CD4-positive, alpha-beta T cell treated with Interleukin-15 for 4 hours (primary cell): ENCODE measurements at places on chromosomes 4 and X.

GRCh38 chr4:1753697-1754311, 32.5 kb downstream of the TACC3 start:
- DNase-seq = no peak

- DNase-seq = no peak
Measured at GRCh38 chr4:111847296-111848008, 297.8 kb upstream of the FAM241A start.

- no peak for DNase-seq
Measured at GRCh38 chr4:17492058-17492741, 19.7 kb downstream of the QDPR start.

DNA sequence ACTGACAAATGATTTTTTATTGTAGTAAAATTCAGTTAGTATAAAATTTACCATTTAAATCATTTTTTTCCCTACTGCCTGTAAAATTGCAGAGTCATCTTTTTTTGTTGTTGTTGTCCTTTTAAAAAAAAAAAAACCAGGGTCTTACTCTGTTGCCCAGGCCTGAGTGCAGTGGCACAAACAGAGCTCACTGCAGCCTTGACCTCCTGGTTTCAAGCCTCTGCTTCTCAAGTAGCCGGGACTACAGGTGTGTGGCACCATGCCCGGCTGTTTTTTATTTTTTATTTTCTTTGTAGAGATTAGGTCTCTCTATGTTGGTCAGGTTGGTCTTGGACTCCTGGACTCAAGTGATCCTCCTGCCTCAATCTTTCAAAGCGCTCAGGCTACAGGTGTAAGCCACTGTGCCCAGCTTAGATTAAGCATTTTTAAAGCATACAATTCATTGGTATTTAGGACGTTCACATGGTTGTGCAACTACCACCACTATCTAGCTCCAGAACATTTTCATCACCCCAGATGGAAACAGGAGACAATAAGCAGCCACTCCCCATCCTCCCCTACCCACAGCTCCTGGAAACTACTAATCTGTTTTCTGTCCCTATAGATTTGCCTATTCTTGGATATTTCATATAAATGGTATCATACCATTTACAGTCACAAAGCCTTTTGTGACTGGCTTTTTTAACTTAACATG, 59.7 kb upstream of the PGRMC2 start:
- DNase-seq = no peak

- DNase-seq = no peak
Measured at GRCh38 chrX:15072880-15073279, 197.0 kb downstream of the ASB9 start.

GRCh38 chr4:86156531-86156930, 203.3 kb downstream of the MAPK10 start:
- DNase-seq = no peak
